ENCODE measurements at places on chromosomes 6 and 20. TPM values are rescaled to one million over a fixed set of nuclear protein-coding genes. Genes with fewer than 3 reads are reported as not detected.

Gene SLC52A3
- total RNA-seq = 0.93 TPM

Gene CDSN
- total RNA-seq = not detected

Gene BFSP1
- 676 TPM for total RNA-seq

Gene LEMD2
- total RNA-seq = 49.7 TPM

Gene TUBB1
- 3.7 TPM for total RNA-seq

Gene SMPDL3A
- total RNA-seq = 22.2 TPM
